ENCODE measurements at places on chromosomes 1 and 21.

DNA sequence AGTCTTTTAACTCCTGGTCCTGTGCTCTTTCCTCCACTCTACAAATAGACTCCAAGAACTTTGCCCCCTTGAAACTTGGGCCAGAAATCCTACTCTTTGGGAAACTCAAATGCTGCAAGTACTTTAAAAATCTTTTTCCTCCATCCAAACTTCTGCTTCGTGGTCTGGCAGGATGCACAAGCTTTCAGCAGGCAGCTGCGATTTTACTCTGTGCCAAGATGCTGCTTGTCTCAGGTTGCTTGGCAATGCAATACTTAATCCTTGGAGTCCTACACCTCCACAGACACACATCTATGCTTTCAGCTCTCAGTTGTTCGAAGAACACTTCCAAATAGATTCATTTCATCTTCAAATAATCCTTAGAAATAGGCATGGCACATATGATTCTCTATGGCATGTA, 435.3 kb upstream of the USP24 start:
- no peak for DNase-seq

DNA sequence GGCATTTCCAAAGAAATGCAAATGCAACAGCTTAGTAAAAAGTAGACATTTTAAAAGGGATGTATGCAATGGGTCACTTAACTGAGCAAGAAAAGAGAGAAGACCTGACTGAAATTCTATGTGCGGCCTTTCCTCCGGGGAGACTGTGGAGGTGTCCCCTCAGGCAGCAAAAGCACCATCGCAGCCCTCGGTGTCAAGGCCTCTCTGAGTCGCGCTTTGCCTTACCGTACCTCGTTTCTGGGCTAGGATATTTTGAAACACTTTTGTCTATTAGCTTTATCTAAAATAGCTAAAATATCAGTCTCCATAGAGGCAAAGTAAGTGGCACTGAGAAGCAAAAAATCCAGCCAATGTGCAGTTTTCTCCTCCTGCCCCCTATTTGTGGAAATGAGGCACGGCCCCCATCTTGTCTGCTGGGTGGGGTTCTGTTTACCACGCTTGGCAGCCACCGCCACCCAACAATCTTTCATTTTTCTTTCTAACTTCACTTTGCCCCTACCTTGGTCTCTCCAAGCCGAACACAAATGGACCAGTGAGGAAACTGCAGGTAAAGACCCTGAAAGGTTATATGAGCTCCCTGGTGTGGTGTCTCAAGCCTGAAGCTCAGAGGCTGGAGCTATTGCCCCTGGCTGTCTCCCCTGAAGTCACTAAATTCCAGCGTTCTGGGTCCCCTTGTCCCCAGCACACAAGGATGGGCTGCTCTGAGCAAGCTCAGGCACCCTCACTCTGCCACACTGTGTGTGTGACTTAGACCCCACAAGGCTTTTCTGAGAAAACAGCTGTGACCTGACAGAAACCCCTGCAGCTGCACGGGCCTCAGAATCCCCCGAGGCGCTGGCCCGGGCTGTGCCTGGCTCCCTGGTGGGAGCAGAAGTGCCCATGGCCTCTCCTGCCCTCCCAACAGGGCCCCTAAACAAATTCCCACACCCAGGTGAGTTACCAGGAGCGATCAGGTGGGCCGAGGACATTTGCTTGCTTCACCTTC, 1.6 kb downstream of the CD247 start:
- no peak for DNase-seq

- no peak for DNase-seq
Measured at GRCh38 chr1:18950401-18951026, 6.0 kb downstream of the IFFO2 start.

DNA sequence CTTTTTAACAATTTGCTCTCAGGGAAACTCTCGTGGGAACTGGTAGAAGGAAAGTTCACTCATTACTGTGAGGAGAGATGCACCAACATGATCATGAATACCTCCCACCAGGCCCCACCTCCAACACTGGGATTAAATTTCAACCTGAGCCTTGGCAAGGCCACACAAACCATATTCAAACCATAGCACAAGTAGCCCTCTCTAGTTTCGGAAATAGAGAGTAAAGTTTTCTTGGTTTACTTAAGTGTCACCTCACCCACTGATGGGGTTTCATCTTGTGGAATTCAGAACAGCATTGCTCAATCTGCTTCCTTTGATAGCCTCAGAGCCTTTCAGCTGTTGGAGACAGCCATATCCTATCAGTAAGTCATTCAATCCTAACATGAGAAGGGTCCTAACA, 25.5 kb upstream of the CCSAP start:
- DNase-seq = no peak

DNA sequence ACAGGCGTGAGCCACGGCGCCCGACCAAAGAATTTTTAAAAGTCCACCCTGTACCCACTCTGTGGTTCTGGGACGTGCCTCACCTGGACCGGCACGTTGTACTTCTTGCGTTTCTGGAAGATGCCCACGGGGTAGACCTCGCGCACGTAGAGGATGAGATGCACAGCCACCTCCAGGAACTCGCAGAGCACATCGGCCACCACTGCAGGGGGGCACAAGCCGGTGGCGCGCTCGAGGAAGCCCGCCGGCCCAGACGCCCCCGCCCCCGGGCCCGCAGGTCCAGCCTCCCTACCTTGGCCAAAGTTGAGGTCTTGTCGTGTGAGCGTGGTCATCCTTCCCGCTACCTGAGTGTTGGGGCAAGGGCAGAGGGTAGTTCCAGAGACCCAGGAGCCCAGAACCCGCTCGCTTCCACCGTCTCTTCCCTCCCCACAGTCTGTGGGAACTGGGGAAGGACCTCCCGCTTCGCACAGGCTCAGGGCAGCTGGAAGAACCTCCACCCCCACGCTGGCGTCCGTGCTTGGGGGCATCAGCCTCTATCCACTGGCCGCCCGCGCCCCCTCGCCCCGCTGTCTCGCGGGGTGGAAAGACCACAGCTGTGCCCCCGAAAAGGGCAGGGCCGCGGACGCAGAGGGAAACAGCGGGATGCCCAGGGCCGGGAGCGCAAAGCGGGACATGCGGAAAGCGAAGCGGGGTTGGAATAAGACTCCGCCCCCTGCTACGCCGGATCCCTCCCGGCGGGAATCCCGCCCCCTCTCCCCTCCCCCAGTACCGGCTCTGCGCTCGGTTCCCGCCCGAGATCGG, 478 bp downstream of the MAD2L2 start:
- peak; percentile 20 for DNase-seq

DNA sequence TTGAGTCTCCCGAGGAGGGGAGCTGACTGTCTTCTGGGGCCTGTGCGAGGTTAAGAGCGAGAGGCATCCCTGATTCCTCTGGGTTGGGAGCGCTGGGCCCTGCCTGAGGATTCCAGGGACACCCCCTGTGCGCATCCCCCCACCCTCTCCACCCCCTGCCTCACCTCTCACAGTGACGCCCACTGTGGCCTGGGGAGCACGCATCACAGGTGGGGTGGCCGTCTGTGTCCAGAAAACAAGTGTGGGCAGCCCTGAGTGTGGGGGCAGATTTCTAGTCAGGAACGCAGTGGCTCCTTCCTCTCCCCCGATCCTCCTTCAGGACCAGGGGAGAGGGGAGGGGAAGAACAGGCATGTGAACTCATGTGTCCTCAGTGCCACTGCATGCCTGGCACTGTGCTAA, 61.7 kb downstream of the LDLRAD2 start:
- no peak for DNase-seq

DNA sequence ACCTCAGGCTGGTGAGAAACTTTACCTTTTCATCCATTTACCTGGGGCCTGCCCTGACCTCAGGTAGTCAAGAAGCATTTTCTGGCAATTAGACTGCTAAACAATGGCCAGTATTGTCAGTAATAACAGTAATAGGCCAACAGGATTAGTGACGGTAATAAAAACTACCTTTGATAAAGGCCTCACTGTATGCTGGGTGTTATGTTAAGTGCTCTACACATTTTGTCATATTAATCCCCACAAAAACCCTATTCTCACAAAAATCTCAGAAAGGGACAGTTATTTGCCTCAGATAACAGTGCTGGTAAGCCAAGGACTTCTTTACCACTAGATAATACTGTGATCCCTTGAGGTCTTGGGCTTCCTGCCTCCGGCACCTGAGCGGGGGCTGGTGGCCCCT, 191.4 kb downstream of the FOXD2 start:
- DNase-seq = no peak

DNA sequence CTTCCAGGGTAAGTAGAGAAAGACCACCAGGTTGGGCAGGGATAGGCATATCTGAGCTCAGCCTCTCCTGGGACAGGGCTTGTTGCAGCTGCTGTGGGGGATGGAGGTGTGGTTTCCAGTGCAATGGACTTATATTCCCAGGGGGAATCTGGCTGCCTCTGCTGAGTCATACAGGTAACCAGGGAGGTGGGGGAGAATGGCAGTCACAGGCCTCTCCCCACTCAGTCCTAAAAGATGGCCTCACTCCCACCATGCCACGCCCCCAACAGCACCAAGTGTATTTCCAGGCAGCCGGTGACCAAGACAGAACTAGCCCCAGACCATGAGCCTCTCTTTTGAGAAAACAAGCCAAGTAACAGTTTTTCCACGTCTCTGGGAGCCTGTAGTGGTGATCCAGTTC, 1240.7 kb downstream of the BRINP3 start:
- DNase-seq = no peak

DNA sequence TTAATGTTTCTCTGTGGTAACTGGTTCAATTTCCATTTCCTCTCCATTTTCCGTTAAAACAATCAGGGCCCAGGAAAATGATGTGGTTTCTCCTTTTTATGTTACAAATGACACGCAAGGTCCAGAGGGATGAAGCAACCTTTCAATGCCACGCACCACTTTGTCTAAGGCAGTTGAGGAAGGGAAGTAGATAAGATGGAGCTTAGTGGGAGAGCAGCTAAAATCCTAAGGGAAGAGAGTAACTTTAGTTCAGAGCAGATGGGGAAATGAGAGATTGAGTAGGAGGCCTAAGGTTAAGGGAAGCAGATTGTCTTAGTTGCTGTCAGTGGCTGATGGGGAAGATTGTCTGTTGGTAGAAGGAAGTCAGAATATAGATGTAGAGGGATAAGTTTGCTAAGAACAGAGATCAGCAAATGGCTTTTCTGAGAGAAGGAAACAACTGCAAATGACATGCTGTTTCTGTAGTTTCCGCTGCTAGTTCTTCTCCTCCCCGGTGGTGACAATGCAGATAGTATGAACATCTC, 660 bp downstream of the CD1C start:
- DNase-seq = no peak

- no peak for DNase-seq
Measured at GRCh38 chr21:42118901-42119300, 47.8 kb downstream of the UMODL1 start.

DNA sequence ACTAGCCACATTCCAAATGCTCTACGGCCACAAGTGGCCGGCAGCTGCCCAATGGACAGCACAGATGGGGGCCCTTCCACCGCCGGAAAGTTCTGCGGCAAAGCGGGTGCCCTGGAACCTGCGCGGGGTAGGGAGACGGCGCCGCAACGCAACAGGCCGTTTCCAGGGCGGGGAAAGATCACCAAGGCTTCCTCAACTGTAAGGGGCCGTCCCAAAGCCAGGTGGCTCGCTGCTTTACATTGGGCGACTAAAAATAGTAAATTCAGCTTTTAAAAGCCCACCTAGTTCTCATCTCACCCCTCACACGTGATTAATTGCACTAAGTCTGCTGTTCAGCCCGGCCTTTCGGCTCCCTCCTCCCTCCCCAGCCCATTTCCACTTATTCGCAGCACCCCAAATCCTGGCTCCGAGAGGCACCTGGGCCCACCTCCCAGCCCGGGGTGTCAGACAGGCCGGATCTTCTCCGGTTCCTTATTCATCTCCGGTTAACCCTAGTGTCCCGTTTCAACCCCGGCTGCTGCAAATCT, 643 bp downstream of the CFAP298 start:
- peak; percentile 21 for DNase-seq

GRCh38 chr1:212179394-212180076, 105.7 kb upstream of the PPP2R5A start:
- DNase-seq = no peak

DNA sequence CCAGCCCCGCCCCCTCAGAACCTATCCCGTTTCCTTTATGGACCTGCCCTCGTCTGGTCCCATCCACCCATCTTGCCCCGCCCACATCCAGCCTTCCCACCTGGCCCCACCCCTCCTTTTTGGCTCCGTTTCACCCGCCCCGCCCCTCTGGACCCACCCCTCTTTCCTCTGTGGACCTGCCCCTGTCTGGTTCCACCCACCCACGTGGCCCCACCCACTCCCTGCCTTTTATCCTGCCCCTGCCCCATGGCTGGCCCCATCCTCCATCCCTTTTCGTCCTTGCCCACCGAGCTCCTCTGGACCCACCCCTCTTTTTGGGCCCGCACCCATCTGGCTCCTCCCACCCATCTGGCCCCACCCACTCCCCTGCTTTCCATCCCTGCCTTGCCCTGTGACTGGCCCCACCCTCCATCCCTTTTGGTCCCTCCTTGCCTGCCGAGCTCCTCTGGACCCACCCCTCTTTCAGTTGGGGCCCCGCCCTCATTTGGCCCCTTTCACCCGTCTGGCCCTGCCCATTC, 177.3 kb downstream of the CAMTA1 start:
- peak; percentile 78 for DNase-seq

- no peak for DNase-seq
Measured at GRCh38 chr1:202805886-202806844, 2.1 kb downstream of the KDM5B start.

- DNase-seq = no peak
Measured at GRCh38 chr1:30257742-30258380, 465.5 kb downstream of the MATN1 start.

DNA sequence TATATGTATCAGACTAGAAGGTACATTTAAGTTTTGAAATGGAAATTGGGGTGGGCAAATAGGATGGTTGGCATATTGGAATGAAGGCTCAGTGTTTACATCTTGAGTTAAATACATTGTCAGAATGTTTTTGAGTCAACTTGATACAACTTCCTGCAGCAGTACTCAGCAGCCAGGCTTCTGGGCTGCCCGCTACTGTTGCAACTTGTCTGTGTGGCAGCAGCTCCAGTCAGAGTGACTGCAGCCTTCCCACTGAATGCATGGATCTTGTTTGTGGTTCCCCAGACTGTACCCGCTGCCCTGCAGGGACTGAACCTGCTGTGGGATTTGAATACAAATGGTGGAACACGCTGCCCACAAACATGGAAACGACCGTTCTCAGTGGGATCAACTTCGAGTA, 24.9 kb upstream of the SARS1 start:
- DNase-seq = no peak

DNA sequence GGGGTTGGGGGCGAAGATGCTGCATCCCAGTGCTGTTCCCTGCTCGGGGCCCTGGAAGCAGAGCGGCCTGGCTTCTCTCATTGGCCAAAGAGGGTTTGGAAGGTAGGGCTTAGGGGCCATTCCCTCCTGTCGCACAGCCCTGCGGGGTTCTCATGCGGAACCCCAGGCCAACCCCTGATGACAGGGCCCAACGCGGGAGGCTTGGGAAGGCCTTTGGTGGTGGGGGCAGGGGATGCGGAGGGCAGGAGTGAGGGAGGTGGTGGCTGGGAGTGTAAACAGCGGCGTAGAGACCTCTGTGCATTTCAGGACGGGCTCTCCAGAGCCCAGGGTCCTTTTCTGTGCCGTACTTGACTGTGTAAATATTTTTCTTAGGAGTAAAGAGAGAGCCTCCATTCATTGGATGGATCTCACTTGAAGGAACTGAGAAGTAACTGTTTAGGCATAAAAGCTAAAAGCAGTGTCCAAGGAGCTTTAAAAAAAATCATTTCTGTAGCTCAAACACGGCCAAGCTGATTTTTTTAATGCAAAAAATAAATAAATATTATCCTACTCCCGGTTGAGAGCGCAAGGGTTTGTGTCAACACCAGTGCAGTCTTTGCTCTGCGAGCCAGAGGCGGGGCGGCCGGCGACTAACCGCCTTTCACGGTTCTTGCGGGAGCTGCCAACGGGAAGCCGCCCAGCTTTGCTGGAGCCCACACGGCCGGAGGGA, 169.1 kb downstream of the PRDM16 start:
- no peak for DNase-seq

GRCh38 chr1:65164633-65165032, 16.6 kb downstream of the AK4 start:
- no peak for DNase-seq
